ENCODE measurements at places on chromosomes 2 and 18. TPM values are rescaled to one million over a fixed set of nuclear protein-coding genes. Genes with fewer than 3 reads are reported as not detected.

- no peaks in the 10 kb centered on the region for H3K27me3 ChIP-seq
- H3K27ac ChIP-seq = no peak overlapping the region
- no peak overlapping the region for H3K4me3 ChIP-seq
- no peak for DNase-seq
- H3K36me3 ChIP-seq = no peaks in the 10 kb centered on the region
Observed at GRCh38 chr18:2902327-2902726, 55.5 kb downstream of the EMILIN2 start.

DNA sequence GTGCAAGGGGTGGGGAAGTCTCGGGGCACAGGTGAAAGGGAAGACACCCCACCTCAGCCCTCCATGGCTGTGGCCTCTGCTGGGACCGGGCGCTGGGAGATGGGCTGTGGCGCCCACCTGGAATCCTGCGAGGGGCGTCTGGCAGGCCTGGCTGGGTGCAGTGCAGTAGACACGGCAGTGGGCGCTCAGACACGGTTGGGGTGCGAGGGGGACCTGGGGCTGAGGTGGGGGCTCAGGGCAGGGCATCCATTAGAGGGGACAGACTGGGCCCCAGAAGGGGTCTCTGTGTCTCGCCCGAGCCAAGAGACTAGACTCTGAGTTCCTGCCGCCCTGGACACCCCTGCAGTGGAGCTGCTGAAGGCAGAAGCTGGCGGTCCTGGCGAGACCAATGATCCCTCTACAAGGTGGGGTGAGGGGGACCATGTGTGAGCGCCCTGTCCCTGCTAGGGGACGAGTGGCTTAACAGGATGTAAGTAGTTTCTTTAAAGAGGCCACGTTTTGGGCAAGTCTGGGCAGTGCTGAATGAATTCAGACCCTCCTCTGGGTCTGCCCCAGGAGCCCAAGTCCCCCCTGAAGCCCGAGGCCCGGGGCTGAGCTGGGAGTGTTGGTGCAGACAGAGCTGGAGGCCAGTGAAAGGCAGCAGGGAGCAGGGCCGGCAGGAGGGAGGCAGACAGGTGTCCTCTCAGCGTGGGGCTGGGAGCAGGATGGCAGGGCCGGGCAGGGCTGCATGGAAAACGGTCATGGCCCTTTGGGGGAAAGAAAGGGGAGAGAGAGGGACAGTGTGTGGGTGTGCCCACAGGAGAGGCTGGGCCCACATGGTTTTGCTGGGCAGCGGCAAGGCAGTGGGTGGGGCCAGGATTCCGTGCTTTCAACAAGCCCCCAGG, 57.2 kb downstream of the HS6ST1 start:
- DNase-seq = no peak
- H3K4me1 ChIP-seq = no peaks in the 10 kb centered on the region
- peaks cover 9% of the 10 kb centered on the region for H3K27me3 ChIP-seq
- H3K36me3 ChIP-seq = no peaks in the 10 kb centered on the region
- no peak overlapping the region for H3K27ac ChIP-seq
- H3K4me3 ChIP-seq = no peak overlapping the region

Gene SIX3
- 0.13 TPM for total RNA-seq

Gene ANKRD30B
- not detected for total RNA-seq

DNA sequence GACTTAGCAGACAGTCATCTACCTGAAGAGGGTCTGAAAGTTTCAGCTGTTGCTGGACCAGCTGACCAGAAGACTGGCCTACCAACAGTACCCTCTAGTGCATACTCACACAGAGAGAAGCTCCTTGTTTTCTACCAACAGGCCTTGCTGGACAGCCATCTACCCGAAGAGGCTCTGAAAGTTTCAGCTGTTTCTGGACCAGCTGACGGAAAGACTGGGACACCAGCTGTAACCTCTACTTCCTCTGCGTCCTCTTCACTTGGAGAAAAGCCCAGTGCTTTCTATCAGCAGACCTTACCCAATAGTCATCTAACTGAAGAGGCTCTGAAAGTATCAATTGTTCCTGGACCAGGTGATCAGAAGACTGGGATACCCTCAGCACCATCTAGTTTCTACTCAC, 63.2 kb downstream of the ALMS1 start:
- H3K36me3 ChIP-seq = peaks cover 27% of the 10 kb centered on the region
- no peaks in the 10 kb centered on the region for H3K4me1 ChIP-seq
- H3K27ac ChIP-seq = no peak overlapping the region
- H3K4me3 ChIP-seq = no peak overlapping the region

GRCh38 chr2:719734-720133, 42.5 kb upstream of the TMEM18 start:
- no peak overlapping the region for H3K4me3 ChIP-seq
- no peaks in the 10 kb centered on the region for H3K4me1 ChIP-seq
- H3K36me3 ChIP-seq = no peaks in the 10 kb centered on the region
- DNase-seq = no peak

DNA sequence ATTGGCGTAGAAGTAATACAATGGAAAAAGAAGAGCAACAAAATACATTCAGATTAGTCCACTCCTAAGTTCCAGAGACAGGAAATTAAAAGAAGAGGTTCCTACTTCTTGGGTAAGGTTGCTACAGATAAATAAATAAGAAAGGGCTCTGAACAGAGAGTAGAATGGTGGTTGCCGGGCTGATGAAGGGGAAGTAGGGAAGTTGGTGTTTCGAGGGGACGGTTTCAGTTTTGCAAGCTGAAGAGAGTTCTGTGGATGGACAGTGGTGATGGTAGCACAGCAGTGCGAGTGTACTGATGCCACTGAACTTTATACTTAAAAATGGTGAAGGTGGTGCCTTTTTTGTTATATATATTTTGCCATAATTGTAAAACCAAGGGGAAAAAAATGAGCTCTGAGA, 48.2 kb downstream of the CABYR start:
- no peaks in the 10 kb centered on the region for H3K36me3 ChIP-seq
- peaks cover 28% of the 10 kb centered on the region for H3K27me3 ChIP-seq
- DNase-seq = no peak
- H3K4me1 ChIP-seq = no peaks in the 10 kb centered on the region
- no peak overlapping the region for H3K4me3 ChIP-seq

DNA sequence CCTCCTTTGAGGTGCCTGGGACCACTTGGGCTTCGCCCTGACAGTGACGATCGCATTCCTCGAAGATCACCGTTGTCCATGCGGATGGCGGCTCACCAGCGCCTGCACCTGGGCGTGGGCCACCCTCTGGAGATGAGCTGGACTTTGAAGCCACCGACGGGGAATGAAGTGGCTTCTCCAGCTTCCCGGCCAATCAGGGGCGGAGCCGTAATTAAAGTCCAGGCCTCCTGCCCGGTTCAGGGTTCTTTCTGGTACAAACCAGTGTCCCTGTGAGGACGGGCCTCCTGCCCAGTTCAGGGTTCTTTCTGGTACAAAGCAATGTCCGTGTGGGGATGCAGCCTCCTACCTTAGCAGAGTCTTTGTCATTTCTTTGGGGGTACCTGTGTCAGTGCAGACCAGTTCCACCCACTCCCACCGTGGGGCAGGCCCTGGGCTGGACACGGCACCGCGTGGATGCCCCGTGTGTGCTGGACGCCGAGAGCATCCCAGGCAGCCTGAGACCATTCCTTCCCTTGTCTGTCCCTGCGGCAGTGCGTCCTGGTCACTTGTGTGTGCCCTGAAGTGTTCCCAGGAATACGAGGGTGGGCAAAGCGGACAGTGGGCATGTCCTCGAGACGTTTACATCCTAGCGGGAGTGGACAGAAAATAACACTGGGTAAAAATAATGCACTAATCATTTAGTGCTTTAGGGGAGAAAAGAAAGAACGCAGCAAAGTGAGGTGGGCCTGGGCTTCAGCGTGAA, 55.0 kb downstream of the KCNG2 start:
- DNase-seq = no peak
- H3K36me3 ChIP-seq = no peaks in the 10 kb centered on the region
- no peaks in the 10 kb centered on the region for H3K27me3 ChIP-seq
- no peaks in the 10 kb centered on the region for H3K4me1 ChIP-seq

Gene ABCB11
- not detected for total RNA-seq

GRCh38 chr2:211939177-211939576, 599.4 kb downstream of the ERBB4 start:
- no peak overlapping the region for H3K27ac ChIP-seq
- no peaks in the 10 kb centered on the region for H3K4me1 ChIP-seq
- H3K4me3 ChIP-seq = no peak overlapping the region
- H3K27me3 ChIP-seq = no peaks in the 10 kb centered on the region
- no peaks in the 10 kb centered on the region for H3K36me3 ChIP-seq

DNA sequence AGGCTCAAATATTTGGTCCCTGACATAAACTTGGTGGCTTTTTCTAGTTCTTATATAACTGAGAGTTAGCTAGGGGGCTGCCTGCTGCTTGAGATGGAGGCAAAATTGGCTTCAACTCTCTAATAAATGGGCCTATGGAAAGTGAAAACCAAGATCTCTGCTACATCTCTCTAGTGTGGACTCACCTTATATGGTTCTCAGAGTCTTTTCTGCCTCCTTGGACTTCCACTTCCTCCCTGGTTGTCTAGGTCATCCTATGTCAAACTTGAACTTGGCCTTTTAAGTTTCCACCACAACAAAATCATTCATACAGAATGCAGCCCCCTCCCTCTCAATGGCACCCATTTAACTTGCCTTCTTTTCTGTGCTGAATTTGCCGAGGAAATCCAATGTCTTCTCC, 23.9 kb upstream of the ARHGAP25 start:
- H3K4me1 ChIP-seq = peaks cover 49% of the 10 kb centered on the region
- no peak for DNase-seq
- H3K4me3 ChIP-seq = no peak overlapping the region
- peaks cover 7% of the 10 kb centered on the region for H3K27me3 ChIP-seq

- no peak overlapping the region for H3K4me3 ChIP-seq
- H3K27ac ChIP-seq = no peak overlapping the region
- peaks cover 37% of the 10 kb centered on the region for H3K36me3 ChIP-seq
- no peak for DNase-seq
Observed at GRCh38 chr18:24039671-24040070, 25.1 kb downstream of the TTC39C start.

DNA sequence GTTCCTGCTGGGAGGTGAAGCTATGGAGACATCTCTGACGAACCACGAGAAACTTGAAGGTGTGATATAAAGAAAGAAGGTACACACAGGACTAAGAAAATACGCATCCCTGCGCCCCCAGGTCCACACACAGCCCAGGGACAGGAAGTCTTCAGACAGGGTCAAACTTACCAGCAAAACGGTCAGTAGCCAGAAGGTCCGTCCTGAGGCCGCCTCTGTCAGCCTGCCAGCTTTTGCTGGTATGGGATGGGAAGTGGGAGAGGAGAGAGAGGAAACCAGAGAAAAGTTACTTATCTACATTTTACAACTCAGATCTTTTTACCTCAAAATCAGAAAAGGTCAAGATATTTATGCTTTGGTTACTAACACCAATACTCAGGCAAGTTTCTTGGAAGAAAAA, 47.2 kb downstream of the HDLBP start:
- H3K27me3 ChIP-seq = no peaks in the 10 kb centered on the region
- H3K36me3 ChIP-seq = peaks cover 41% of the 10 kb centered on the region
- no peak overlapping the region for H3K4me3 ChIP-seq
- no peak for DNase-seq
- H3K27ac ChIP-seq = no peak overlapping the region
- peaks cover 40% of the 10 kb centered on the region for H3K4me1 ChIP-seq

Gene DTNA
- 0.33 TPM for total RNA-seq

Gene FAM124B
- 1.2 TPM for total RNA-seq

Gene ATP6V1B1
- total RNA-seq = not detected

Gene RAB17
- total RNA-seq = not detected
